ENCODE measurements at places on chromosomes 5 and 9.

- DNase-seq: no peak
Measured at GRCh38 chr5:41840251-41840650, 30.0 kb downstream of the OXCT1 start.

- DNase-seq: no peak
Measured at GRCh38 chr5:112141582-112141981, 277.5 kb downstream of the EPB41L4A start.

DNA sequence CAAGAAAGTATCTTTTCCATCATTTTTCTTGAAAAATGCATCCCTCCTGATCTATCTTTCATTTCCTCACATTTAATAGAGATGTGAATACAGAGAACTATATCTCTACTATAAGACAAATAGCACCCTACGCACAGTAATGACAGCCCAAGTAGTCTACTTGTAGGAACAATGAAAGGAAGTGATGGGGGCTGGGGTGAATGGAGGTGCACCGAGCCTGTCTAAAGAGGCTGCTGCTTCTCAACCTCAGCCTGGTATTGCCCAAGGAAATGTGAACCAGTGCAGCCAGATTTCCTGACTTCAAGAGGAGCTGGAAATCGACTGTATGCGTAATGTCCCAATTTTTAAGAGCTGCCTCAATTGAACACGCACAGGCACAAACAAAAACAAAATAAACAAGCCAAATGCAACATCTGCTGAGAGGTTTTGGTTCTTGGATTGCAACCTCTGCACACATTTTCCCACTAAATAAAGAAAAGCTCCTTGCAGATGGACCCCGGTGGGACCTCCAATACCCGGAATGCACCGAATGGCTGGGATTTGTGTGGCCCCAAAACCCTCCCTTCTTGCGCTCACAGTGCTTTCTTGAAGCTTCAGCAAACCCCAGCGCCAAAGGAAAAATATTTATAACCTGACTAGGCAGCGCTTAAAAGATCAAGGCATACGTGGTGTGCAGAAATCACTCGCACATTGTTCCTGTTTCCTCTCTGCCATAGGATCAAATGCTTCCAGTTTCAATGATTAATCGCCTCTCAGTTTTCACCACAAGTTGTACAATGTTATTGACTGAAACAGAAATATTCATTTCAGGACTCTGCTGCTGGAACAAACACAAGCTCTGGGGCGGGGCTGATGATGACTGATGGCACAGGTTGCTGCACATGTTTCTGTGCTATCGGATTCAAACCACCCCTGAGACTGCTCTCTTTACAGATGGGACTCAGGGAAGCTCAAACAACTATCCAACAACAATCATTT is 68.3 kb downstream of the KCNIP1 start:
- DNase-seq: peak; percentile 45

GRCh38 chr5:150647275-150648251 is 7.1 kb downstream of the SYNPO start:
- no peak for DNase-seq

DNA sequence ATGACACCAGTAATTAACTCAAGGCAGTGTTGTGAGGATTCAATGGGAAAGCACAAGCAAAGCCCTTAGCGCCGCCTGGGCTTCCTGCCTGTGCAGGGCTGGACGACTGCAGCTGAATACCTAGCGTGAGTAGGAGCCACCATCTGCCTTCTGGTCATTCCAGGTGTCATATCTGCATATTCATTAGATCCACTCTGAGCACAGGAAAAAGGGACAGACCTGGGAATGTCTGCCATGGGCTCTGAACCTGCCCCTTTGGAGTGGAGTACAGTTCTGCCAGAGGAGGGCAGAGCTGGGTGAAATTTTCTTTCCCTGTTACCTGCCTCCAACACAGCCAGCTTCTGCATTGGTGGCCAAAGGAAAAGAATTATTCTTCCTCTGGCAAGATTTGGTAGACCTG is 298.8 kb downstream of the NSG2 start:
- no peak for DNase-seq

- no peak for DNase-seq
Measured at GRCh38 chr9:18866121-18866831, 166.7 kb downstream of the SAXO1 start.

- no peak for DNase-seq
Measured at GRCh38 chr9:126125992-126126409, 200.6 kb upstream of the MVB12B start.
